Skin of body (tissue), 3 donors: ENCODE measurements at places on chromosomes 7 and 10. TPM values are rescaled to one million over a fixed set of nuclear protein-coding genes. Genes with fewer than 3 reads are reported as not detected.

Gene FEZF1
- not detected for total RNA-seq

Gene CLRN3
- 0.39 TPM for total RNA-seq

Gene ZNF33B
- 11.6 TPM for total RNA-seq

Gene AGK
- total RNA-seq, result 29.9 TPM

Gene OR2A42
- total RNA-seq, result 0.10 TPM

Gene SAMD9L
- 7.6 TPM for total RNA-seq

Gene CDC14C
- total RNA-seq, result not detected

Gene LIPF
- 0.10 TPM for total RNA-seq

Gene GPR26
- not detected for total RNA-seq

Gene PRLHR
- under 0.01 TPM for total RNA-seq

Gene ARHGEF35
- total RNA-seq, result 10.3 TPM

Gene PPA1
- total RNA-seq, result 88.6 TPM

Gene ZDHHC16
- total RNA-seq, result 20.7 TPM

Gene OR6V1
- not detected for total RNA-seq

Gene GDF10
- 2.1 TPM for total RNA-seq

Gene CDNF
- total RNA-seq, result 3.2 TPM

Gene ELOVL3
- 33.1 TPM for total RNA-seq

Gene TNS3
- total RNA-seq, result 44.7 TPM

Gene MAT1A
- total RNA-seq, result 0.30 TPM

Gene TMEM26
- total RNA-seq, result 5.1 TPM

Gene ADRA2A
- total RNA-seq, result 2.0 TPM

Gene TMEM184A
- total RNA-seq, result 7.7 TPM

Gene TRIM50
- 0.20 TPM for total RNA-seq

Gene GUSB
- total RNA-seq, result 25.2 TPM
